Heart right ventricle (tissue), 16 donors: ENCODE measurements at places on chromosomes 5 and 9. TPM values are rescaled to one million over a fixed set of nuclear protein-coding genes. Genes with fewer than 3 reads are reported as not detected.

GPRIN1 gene
- total RNA-seq: 0.06 TPM

DNA sequence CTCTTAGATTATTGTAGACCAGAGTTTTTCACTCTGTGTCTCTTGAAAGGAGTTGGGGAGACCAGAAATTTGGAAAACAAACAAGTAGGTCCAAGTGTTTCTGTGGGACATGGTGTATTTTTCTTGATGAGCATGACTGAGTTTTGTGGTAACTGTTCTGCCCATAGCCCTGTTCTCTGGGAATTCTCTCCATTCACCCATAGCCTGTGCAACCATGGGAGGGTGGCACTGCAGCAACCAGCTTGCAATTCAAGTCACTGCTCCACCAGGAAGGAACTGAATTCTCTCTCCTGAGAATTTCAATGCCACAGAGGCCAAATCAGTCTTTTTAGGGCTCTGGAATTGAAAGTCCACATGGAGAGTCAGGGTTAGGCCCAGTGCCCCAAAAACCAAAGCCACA is 475.3 kb upstream of the TRPC7 start:
- no peak for DNase-seq

DNA sequence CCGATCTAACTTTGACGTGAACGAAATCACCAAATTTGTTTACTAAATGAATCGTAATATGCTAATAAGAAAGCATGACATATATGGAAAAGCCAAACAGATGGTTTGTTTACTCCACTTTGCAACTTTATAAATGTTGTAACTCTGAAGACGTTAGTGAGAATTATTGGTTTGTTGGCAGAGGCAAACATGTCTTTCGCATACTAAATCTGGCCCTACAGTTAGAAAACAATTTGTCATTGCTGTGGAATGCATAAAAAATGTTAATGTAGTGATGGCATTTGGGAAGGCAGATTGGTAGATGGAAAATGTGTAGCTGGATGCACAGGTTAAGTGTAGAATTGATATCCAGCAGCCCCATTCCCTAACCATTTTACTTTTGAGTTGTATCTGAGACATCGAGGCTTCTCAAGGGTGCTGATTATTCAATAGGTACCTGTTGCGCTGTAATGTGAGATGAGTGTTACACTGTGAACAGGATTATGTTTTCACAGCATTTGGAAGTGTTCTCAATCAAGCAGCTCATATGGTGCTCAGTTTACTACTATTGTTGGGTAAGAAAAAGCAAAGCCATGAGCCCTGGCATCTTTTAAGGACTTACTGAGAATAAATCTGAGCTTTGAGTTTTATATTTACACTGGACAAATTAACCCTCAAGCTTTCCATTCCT is 444.8 kb downstream of the BNC2 start:
- DNase-seq: no peak

AMBP gene
- total RNA-seq: not detected

CAVIN4 gene
- 58.7 TPM for total RNA-seq

BARHL1 gene
- total RNA-seq: not detected

GRCh38 chr9:35271637-35272036 is 109.8 kb downstream of the UNC13B start:
- DNase-seq: no peak

ANKRD20A1 gene
- total RNA-seq: 0.69 TPM

GRCh38 chr5:54148858-54149257 is 161.5 kb downstream of the ARL15 start:
- no peak for DNase-seq

DDX4 gene
- not detected for total RNA-seq

- DNase-seq: peak; percentile 69
Observed at GRCh38 chr5:181181650-181182565, 23.1 kb downstream of the TRIM7 start.

- DNase-seq: no peak
Observed at GRCh38 chr9:116736399-116737151, 49.5 kb downstream of the TRIM32 start.

DNA sequence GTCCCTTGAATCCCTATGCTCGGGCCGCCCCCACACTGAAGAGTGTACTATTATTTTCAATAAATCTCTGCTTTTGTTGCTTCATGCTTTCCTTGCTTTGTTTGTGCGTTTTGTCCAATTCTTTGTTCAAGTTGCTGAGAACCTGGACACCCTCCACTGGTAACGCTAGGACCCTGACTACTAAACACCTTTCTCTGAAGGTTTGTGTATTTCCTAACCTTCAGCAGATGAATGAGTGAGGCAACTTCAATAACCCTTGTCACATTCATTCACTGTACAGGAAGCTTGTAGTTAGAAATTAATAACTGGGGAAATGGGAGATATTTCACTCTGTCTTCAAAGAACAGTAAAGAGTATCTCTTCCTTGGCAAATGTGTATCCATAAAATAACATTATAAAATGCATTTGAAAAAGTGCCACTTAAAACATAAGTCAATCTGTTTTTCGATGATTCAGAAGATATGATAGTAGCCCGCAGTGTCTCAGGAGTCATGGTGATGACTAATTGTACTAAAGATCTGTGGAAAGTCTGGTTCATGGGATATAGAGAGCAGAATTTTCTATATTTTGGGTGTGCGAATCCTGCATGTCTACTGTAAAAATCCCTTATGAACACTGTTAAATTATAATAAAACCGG is 43.2 kb upstream of the ANKH start:
- no peak for DNase-seq

- no peak for DNase-seq
Observed at GRCh38 chr9:7794196-7794595, 5.4 kb downstream of the DMAC1 start.

PLAC8L1 gene
- 0.79 TPM for total RNA-seq

SMAD5 gene
- 44.7 TPM for total RNA-seq

DNA sequence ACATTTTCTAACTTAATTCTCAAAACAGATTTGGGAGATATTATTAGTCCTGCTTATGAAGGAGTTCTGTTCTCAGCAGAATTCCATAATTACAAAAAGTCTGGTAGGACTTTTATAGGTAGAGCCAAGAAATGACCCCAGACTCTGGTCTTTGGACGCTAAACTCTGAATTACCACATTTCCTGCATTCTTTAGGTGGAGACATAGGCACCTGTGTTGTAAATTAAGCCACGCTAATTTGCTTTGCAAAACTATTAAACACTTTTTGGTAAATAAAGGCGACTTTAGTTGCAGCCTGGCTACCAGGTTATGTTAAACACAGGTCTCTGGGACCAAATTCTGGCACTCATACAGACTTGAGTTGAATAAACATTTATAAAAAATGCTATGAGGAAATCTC is 77.7 kb downstream of the C9orf152 start:
- DNase-seq: no peak

- no peak for DNase-seq
Observed at GRCh38 chr9:112403614-112404201, 23.8 kb downstream of the HSDL2 start.

- DNase-seq: peak; percentile 28
Observed at GRCh38 chr5:180172447-180173197, 36.4 kb downstream of the RASGEF1C start.

- no peak for DNase-seq
Observed at GRCh38 chr9:77598991-77599390, 49.1 kb downstream of the GNA14 start.
